ENCODE measurements at places on chromosomes 6 and 20. TPM values are rescaled to one million over a fixed set of nuclear protein-coding genes. Genes with fewer than 3 reads are reported as not detected.

RAB23 gene
- total RNA-seq, result 28.1 TPM

HLA-DRB5 gene
- 16.8 TPM for total RNA-seq

TXLNB gene
- 3.1 TPM for total RNA-seq

SUMO4 gene
- total RNA-seq, result 5.8 TPM

TGM3 gene
- 0.40 TPM for total RNA-seq

CST9L gene
- total RNA-seq, result not detected

FAM83B gene
- 0.17 TPM for total RNA-seq

LTA gene
- total RNA-seq, result 0.11 TPM

ENTPD6 gene
- total RNA-seq, result 36.0 TPM

SIRPB2 gene
- total RNA-seq, result 2.6 TPM

DNA sequence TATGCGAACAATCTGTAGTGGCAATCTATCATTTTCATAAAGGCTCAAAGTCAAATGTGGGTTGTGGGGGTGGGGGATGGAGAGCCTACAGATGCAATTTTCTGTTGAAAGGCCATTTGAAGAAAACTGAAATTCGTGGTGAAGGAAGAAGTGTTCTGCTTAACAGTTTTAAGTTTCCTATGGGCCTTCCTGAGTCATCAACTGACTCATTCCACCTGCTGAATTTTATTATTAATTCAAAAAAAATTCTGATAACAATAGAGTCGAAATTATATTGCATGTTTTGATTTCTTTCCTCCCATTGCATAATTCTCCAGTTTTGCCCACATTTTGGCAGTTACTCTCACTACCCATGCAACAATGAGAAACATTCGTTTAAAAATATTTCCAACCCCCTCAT is 622.3 kb upstream of the ARID1B start:
- no peaks in the 10 kb centered on the region for H3K36me3 ChIP-seq
- no peaks in the 10 kb centered on the region for H3K27me3 ChIP-seq
- no peak overlapping the region for H3K27ac ChIP-seq
- H3K4me3 ChIP-seq, result no peak overlapping the region
- H3K4me1 ChIP-seq, result no peaks in the 10 kb centered on the region

- peak; percentile 51 for DNase-seq
- H3K27me3 ChIP-seq, result no peaks in the 10 kb centered on the region
- peaks cover 6% of the 10 kb centered on the region for H3K36me3 ChIP-seq
- H3K4me3 ChIP-seq, result peak overlapping the region; percentile 71
Observed at GRCh38 chr20:25389401-25389857, 1.2 kb downstream of the ABHD12 start.

GRCh38 chr20:44425923-44426322 is 49.8 kb upstream of the TTPAL start:
- DNase-seq, result no peak
- H3K4me1 ChIP-seq, result no peaks in the 10 kb centered on the region
- H3K4me3 ChIP-seq, result no peak overlapping the region
- H3K36me3 ChIP-seq, result no peaks in the 10 kb centered on the region
- no peak overlapping the region for H3K27ac ChIP-seq

- no peak overlapping the region for H3K27ac ChIP-seq
- H3K36me3 ChIP-seq, result no peaks in the 10 kb centered on the region
- DNase-seq, result no peak
- H3K27me3 ChIP-seq, result peaks cover 20% of the 10 kb centered on the region
- H3K4me3 ChIP-seq, result no peak overlapping the region
Observed at GRCh38 chr20:6053064-6053775, 640 bp downstream of the LRRN4 start.

GRCh38 chr20:33145521-33145920 is 22.4 kb upstream of the BPIFA2 start:
- no peaks in the 10 kb centered on the region for H3K36me3 ChIP-seq
- no peaks in the 10 kb centered on the region for H3K4me1 ChIP-seq
- no peaks in the 10 kb centered on the region for H3K27me3 ChIP-seq
- no peak for DNase-seq
- no peak overlapping the region for H3K27ac ChIP-seq

GRCh38 chr6:30727920-30728553 is 7.9 kb downstream of the TUBB start:
- H3K27me3 ChIP-seq, result no peaks in the 10 kb centered on the region
- H3K4me1 ChIP-seq, result peaks cover 20% of the 10 kb centered on the region
- H3K36me3 ChIP-seq, result peaks cover 84% of the 10 kb centered on the region
- H3K27ac ChIP-seq, result no peak overlapping the region
- no peak overlapping the region for H3K4me3 ChIP-seq

- H3K27me3 ChIP-seq, result no peaks in the 10 kb centered on the region
- no peak for DNase-seq
- no peak overlapping the region for H3K4me3 ChIP-seq
- no peaks in the 10 kb centered on the region for H3K36me3 ChIP-seq
Observed at GRCh38 chr20:52490711-52491430, 299.3 kb upstream of the ZFP64 start.

- H3K4me1 ChIP-seq, result no peaks in the 10 kb centered on the region
- no peak overlapping the region for H3K27ac ChIP-seq
- no peaks in the 10 kb centered on the region for H3K36me3 ChIP-seq
- no peak overlapping the region for H3K4me3 ChIP-seq
- H3K27me3 ChIP-seq, result no peaks in the 10 kb centered on the region
Observed at GRCh38 chr6:40011844-40012243, 77.6 kb upstream of the MOCS1 start.

DNA sequence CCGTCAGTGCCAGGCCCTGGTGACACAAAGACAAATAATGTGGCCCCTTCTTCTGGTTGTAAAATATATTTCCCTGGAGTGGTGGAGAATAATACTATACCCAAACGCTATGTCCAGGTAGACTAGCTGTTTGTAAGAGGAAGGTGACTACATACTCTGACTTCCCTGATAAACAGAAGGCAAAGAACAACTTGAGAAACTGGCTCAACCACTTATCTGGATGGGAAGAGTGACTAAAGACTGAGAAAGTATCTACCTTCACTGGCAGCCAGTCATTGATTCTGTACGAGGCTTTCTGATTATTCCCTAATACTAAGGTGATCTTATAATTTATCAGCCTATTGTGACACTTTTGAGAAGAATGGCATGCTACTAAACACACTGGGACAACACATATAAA is 569.7 kb downstream of the EPHA7 start:
- H3K4me3 ChIP-seq, result no peak overlapping the region
- H3K27ac ChIP-seq, result no peak overlapping the region
- H3K4me1 ChIP-seq, result no peaks in the 10 kb centered on the region
- no peak for DNase-seq
- H3K27me3 ChIP-seq, result no peaks in the 10 kb centered on the region
- no peaks in the 10 kb centered on the region for H3K36me3 ChIP-seq

GRCh38 chr6:24740861-24741260 is 21.9 kb upstream of the C6orf62 start:
- no peaks in the 10 kb centered on the region for H3K27me3 ChIP-seq
- H3K27ac ChIP-seq, result no peak overlapping the region
- no peak overlapping the region for H3K4me3 ChIP-seq
- no peaks in the 10 kb centered on the region for H3K4me1 ChIP-seq
- H3K36me3 ChIP-seq, result no peaks in the 10 kb centered on the region
- no peak for DNase-seq

- H3K36me3 ChIP-seq, result peaks cover 67% of the 10 kb centered on the region
- DNase-seq, result no peak
- no peak overlapping the region for H3K27ac ChIP-seq
- no peak overlapping the region for H3K4me3 ChIP-seq
- no peaks in the 10 kb centered on the region for H3K27me3 ChIP-seq
- H3K4me1 ChIP-seq, result no peaks in the 10 kb centered on the region
Observed at GRCh38 chr20:58706150-58706892, 13.7 kb downstream of the NPEPL1 start.

GRCh38 chr6:31035862-31036497 is 25.7 kb downstream of the MUC22 start:
- H3K36me3 ChIP-seq, result no peaks in the 10 kb centered on the region
- no peaks in the 10 kb centered on the region for H3K27me3 ChIP-seq
- H3K4me1 ChIP-seq, result no peaks in the 10 kb centered on the region
- no peak overlapping the region for H3K27ac ChIP-seq
- DNase-seq, result no peak

GRCh38 chr6:84249724-84250123 is 22.3 kb upstream of the CEP162 start:
- no peaks in the 10 kb centered on the region for H3K36me3 ChIP-seq
- H3K4me1 ChIP-seq, result no peaks in the 10 kb centered on the region
- no peak for DNase-seq
- no peak overlapping the region for H3K27ac ChIP-seq
- no peaks in the 10 kb centered on the region for H3K27me3 ChIP-seq

GRCh38 chr20:45948261-45948733 is 13.8 kb downstream of the PCIF1 start:
- H3K27me3 ChIP-seq, result no peaks in the 10 kb centered on the region
- DNase-seq, result no peak
- no peak overlapping the region for H3K27ac ChIP-seq
- peaks cover 98% of the 10 kb centered on the region for H3K36me3 ChIP-seq
- no peak overlapping the region for H3K4me3 ChIP-seq
- no peaks in the 10 kb centered on the region for H3K4me1 ChIP-seq

DNA sequence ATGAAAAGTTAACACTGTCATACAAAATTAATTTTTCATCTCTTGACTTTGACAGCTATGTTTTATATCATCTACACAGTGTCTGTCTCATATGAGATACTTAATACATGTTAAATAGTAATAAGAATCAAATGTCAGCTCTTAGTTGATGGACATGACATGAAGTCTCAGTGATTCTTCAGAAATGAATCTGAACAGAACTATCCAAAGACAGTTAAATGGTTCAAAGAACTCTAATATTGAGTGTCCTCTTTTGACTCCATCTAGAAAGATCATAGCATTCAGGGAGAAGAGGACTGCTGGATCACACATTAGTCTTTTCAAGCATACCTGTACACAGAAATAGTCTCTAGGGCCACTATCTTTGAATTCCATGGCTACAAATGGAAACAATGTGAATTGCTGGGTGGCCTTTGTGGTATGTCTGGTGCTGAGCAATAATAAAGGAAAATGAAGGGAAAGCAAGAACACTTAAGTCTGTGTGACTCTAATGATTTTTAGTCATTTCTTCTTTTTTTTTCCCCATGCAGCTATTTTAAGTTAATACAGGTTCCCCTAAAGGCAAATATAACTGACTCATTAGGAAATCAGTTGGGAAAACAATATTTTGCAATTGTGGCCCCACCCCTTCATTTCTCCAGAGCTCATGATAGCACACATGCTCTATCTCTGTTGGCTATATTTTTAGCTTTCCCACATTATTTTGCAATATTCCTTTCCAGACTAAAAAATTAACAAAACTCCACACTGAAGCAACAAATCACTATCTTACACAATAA is 367.5 kb downstream of the GRIK2 start:
- no peaks in the 10 kb centered on the region for H3K36me3 ChIP-seq
- no peak overlapping the region for H3K4me3 ChIP-seq
- H3K27me3 ChIP-seq, result no peaks in the 10 kb centered on the region
- no peaks in the 10 kb centered on the region for H3K4me1 ChIP-seq
- no peak for DNase-seq

DNA sequence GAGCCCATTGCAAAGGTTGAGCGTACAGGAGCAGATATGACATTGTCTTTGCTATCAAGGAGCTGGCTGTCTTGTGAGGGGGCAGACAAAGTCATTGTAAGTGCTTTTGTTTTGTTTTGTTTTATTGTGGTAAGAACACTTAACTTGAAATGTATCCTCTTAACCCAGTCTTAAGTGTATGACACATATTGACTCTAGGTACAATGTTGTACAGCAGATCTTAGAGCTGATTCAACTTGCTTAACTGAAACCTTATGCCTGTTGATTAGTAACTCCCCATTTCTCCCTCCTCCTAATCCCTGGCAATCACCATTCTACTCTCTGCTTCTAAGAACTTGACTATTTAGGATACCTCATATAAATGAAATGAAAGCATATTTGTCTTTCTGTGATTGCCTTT is 429.0 kb downstream of the BMP2 start:
- DNase-seq, result no peak
- H3K27me3 ChIP-seq, result no peaks in the 10 kb centered on the region

- DNase-seq, result peak; percentile 15
- peak overlapping the region; percentile 85 for H3K4me3 ChIP-seq
- H3K36me3 ChIP-seq, result no peaks in the 10 kb centered on the region
- peak overlapping the region; percentile 88 for H3K27ac ChIP-seq
- H3K4me1 ChIP-seq, result peaks cover 17% of the 10 kb centered on the region
Observed at GRCh38 chr6:107957308-107957908, 600 bp downstream of the SEC63 start.

DNA sequence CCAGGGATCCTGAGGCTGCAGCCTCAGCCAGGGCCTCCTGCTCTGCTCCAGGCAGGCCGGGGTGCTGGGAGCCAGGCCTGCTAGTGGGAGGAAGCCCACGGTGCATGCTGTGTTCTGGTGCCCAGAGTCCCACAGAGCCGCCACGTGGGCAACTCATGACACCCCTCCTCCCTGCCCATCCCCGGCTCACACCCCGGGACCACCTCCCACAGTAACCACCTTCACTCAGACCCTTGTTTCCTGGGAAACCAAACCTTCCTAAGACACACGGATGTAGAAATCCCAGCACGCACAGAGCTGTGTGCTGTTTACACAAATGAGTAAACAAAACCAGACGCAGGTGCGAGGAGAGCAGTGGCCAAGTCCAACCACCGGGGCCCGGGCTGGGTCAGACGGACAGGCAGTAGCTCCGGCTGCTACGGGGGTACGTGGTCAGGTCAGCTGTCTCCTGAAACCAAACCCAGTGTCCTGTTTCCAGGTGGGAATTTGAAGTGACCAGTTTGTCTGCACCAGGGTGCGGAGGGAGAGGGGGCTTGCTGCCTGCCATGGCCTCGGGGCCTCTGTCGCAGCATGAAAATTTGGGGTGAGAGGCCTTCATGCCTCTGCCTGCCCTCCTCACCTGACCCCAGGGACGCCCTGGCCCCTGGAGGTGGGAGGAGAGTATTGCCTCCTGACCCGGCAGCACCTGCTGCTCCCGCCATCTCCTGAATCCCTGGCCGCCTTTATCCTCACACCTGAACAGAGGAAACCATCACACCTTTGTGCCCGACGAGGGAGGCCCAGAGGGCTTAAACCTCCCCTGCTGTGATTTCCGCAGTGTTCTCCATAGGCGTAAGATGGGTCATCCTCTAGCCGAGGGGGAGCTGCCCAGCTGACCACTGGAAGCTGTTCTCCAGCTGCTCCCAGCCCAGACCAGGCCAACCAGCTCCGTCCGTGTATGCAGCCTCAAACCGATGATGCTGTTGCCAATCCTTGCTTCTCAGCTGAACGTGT is 52.0 kb upstream of the SMOC2 start:
- peak; percentile 32 for DNase-seq
- peaks cover 33% of the 10 kb centered on the region for H3K4me1 ChIP-seq
- peaks cover 8% of the 10 kb centered on the region for H3K27me3 ChIP-seq
- no peak overlapping the region for H3K4me3 ChIP-seq

DNA sequence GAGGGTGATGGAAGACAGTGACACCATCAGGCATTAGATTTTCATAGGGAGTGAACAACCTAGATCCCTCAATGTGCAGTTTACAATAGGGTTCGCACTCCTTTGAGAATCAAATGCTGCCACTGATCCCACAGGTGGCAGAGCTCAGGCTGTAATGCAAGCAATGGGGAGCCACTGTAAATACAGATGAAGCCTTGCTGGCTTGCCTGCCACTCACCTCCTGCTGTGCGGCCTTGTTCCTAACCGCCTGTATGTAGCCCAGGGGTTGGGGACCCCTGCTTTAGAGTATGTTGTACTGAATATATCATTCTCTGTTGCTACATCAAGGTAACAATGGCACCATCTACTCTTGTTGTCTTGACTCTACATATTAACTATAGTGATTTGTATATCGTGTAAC is 37.1 kb downstream of the TPD52L1 start:
- no peak overlapping the region for H3K27ac ChIP-seq
- no peaks in the 10 kb centered on the region for H3K4me1 ChIP-seq
- no peaks in the 10 kb centered on the region for H3K36me3 ChIP-seq

All from spinal cord (tissue), 10 donors.